Astrocyte of the spinal cord (primary cell): ENCODE measurements at places on chromosomes 1 and 21.

GRCh38 chr1:208604295-208604694 lies 360.1 kb upstream of the PLXNA2 start:
- peak; percentile 41 for DNase-seq

- no peak for DNase-seq
These were observed 201.3 kb upstream of the ADGRL4 start for GRCh38 chr1:79207786-79208185.

- no peak for DNase-seq
These were observed 25.0 kb downstream of the LAMB3 start for GRCh38 chr1:209627027-209627731.

GRCh38 chr1:183569141-183569540 lies 21.1 kb downstream of the NCF2 start:
- peak; percentile 32 for DNase-seq

GRCh38 chr1:15189692-15190370 lies 36.3 kb downstream of the TMEM51 start:
- no peak for DNase-seq

GRCh38 chr1:54583307-54583686 lies 35.3 kb downstream of the ACOT11 start:
- no peak for DNase-seq

GRCh38 chr1:150661156-150661555 lies 31.7 kb upstream of the ENSA start:
- DNase-seq = no peak

DNA sequence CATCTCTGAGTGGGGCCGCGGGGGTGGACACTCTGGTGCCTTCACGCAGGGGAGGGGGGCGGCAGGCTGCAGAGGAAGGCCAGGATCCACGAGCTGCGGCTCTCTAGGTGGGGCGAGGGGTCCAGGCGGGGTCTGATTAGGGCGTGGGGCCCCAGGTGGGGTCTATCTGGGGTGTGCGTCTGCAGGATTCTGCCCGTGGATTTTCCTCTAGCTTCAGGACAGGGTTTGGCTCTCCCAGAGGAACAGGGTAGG lies 6.3 kb downstream of the JMJD4 start:
- no peak for DNase-seq

DNA sequence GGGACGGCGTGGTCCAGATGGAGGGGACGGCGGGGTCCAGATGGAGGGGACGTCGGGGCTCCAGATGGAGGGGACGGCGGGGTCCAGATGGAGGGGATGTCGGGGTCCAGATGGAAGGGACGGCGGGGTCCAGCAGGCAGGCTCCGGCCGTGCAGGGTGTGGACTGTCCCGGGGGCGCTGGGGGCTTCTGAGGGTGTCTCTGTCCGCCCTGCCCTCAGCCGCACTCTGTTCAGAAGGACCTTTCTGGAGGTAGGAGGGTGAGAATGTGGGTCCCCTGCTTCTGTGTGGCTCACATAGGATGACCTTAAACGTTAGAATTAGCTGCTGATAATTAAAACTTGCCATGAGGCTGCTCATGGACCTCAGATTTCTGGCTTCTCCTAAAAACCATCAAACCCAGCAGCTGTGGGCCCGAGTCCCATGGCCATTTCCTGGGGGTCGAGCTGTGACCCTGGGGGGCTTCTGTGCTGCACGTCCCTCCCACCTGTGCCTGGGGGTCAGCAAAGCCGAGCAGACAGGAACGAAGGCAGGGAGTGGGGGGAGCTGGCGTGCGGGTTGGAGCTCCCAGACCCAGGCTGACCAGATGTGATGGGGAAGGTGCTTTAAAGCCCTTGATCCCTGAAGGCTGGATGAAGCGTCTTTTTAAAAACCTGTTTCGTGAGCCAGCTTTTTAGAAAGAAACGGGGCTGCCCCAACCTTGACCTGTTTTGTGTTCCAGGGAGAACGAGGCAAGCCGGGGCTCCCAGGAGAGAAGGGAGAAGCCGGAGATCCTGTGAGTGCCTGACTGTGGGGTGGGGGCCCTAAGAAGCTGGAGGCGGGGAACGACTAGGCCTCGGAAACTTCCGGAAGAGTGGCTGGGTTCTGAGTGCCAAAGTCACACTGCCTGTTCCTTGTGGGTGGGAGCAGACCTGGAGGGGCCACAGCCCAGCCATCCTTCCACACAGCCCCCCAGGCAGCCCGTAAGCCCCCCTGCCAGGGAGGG lies 7.1 kb downstream of the COL6A1 start:
- no peak for DNase-seq

DNA sequence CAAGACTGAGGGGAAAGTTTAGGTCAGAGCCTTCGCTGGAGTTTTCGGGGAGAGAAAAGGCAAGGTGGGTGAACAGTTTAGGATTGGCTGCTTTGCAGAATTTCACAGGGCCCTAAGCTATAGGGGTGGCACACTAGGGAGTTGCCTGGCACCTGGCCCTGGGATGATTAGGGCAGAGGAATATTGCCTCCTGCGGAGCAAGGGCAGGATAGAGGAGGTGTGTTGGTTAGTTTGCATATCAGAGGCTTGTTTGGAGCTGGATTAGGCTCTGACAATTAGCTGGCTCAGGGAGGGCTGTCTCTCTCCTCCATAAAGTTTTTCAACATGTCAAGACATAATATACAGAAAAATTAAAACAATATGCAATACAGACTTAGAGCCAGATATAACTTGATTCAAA lies 436.4 kb downstream of the DISC1 start:
- no peak for DNase-seq

GRCh38 chr1:10776190-10776905 lies 20.1 kb downstream of the CASZ1 start:
- no peak for DNase-seq

GRCh38 chr1:59738152-59738551 lies 76.6 kb upstream of the HOOK1 start:
- peak; percentile 90 for DNase-seq

GRCh38 chr1:202987922-202988583 lies 19.1 kb upstream of the TMEM183A start:
- DNase-seq = no peak

DNA sequence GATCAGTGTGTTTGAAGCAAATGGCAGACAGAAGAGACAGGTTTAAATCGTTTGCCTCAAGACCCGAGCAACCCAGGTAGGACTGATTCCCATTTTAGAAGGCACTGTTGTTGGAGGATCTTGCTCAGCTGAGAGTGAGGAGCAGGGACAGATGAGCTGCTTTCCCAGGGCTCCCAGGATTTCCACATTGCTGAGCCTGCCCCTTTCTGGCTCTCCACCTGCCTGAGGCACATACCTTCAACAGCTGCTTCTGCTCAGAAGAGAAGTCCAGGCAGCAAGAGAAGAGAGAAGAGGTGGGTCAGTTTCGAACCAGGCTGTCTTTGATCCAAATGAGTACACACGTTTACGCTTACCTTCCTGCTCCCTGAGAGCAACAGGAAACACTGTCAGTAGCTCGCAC lies 5.7 kb downstream of the TNNT2 start:
- DNase-seq = no peak

DNA sequence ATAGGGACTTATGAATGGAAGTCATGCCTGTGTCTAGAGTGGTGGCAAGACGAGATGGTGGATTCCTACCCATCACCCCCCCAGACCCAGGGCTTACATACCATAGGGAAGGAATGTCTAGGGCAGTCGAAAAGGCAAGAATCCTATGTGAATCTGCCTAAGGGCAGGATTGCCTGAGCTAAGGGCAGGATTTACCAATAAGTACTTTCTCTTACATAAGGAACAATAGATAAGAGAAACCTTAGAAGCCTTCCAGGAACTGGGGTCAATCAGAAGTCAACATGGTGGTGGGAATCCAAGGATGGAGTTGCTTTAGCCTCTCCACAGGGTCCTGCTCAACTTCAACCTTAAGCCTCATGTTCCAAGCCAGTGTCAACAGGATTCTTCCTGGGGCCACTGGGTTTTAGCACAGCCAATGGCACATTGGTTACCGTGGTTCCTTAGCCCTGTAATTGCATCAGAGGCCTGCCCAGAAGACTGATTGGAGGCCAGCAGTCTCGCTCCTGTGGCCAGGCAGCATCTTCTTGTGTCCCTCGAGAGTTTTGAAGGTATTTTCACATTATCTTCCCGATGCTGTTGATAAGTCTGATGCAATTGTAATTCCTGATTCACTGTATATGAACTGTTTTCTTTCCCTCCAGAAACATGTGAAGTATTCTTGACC lies 20.7 kb downstream of the BACE2 start:
- DNase-seq = no peak

- DNase-seq = peak; percentile 68
These were observed 70.3 kb downstream of the TNFSF18 start for GRCh38 chr1:172980456-172980855.

- peak; percentile 74 for DNase-seq
These were observed 149.2 kb upstream of the JUN start for GRCh38 chr1:58932859-58933598.

GRCh38 chr1:117660271-117660965 lies 54.6 kb downstream of the TENT5C start:
- no peak for DNase-seq

- no peak for DNase-seq
These were observed 6.8 kb upstream of the IFNAR1 start for GRCh38 chr21:33317786-33318486.

DNA sequence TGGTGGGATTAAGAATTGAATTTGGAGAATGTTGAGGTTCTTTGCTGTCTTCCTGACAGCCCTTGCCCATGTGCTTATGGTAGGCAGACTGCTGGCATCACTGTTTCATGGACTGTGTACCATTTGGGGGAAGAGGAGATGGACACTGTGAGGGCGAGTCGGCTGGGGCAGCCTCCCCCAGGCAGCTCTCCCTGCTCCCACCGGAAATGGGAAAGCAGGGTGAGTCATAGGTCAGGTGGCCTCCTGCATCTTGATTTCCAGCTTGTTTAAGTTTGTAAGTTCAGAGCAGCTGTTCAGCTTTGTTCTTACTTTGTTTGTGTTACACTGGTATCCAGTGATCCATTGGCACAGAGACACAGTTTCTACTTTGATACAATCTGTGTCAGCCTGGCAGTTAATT lies 87.2 kb upstream of the CNIH3 start:
- peak; percentile 89 for DNase-seq

GRCh38 chr21:21468003-21468402 lies 469.8 kb downstream of the NCAM2 start:
- DNase-seq = no peak

DNA sequence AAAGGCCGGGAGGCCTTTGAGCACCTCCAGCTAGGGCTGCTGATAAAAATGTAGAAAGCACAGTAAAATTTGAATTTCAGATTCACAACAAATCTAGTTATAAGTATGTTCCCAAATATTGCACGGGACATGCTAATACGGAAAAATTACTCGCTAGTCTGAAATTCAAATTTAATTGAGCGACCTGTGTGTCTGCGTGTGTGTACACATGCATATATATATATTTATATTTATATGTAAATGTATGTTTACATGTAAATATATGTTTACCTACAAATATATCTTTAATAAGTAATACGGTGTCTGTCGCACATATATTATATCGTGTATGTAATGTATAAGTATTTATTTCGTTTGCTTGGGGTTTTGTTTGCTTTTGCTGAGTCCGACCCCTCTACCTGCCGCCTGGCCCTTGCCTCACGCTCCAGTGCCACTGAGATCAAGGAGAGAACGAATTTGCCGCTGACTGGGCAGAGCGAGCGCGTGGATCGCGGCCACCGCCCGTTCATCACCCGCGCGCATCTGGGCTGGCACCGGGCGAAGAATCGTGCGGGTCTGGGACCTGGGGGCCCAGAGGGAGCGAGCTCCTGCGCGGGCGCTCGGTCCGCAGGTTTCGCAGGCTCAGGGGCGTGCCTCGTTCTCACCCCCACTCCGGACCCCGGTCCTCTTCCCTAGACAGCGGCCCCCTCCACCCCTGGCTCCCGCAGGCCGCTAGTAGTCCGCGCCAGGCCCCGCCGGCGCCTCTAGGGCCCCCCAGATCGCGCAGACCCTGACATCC lies 534 bp upstream of the WRAP73 start:
- no peak for DNase-seq

- DNase-seq = peak; percentile 93
These were observed 22.2 kb downstream of the SLC25A33 start for GRCh38 chr1:9561429-9561828.
